ENCODE measurements at places on chromosomes 3 and 15. TPM values are rescaled to one million over a fixed set of nuclear protein-coding genes. Genes with fewer than 3 reads are reported as not detected.

DNA sequence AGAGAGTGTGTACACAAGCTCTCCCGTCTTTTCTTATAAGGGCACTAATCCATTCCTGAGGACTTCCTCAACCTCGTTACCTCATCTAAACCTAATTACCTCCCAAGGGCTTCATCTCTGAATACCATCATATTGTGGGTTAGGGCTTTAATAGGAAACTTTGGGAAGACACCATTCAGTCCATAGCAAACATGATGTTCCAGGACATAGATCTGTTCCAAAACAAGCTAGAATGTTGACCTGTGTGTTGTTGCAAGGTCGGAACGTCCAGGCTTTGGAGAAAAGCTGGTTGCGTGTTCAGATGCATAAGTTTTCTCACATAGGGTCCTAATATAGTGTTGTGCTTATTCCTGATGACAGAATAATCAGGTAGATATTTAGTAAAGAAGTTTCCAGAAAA lies 9.7 kb upstream of the TMEM87A start:
- no peak for DNase-seq

DNA sequence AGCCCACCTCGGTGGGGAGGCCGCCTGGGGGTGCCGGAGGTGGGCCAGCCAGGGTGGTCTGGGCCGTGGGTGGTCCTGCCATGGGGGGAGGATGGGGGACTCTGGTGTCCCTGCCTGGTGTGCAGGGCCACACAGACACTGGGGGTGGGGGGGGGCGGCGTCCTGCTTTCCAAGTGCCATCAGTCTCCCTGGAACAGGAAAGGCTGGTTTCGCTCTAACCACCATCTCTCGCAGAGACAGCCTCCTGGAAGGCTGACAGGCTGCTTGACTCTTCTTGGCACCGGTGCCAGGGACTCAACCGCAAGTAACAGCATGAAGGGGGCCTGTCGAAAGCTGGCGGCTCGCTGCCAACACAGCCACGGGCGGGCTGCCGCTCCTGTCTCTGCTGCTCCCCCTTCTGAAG lies 40.3 kb downstream of the RGMA start:
- no peak for DNase-seq

DNA sequence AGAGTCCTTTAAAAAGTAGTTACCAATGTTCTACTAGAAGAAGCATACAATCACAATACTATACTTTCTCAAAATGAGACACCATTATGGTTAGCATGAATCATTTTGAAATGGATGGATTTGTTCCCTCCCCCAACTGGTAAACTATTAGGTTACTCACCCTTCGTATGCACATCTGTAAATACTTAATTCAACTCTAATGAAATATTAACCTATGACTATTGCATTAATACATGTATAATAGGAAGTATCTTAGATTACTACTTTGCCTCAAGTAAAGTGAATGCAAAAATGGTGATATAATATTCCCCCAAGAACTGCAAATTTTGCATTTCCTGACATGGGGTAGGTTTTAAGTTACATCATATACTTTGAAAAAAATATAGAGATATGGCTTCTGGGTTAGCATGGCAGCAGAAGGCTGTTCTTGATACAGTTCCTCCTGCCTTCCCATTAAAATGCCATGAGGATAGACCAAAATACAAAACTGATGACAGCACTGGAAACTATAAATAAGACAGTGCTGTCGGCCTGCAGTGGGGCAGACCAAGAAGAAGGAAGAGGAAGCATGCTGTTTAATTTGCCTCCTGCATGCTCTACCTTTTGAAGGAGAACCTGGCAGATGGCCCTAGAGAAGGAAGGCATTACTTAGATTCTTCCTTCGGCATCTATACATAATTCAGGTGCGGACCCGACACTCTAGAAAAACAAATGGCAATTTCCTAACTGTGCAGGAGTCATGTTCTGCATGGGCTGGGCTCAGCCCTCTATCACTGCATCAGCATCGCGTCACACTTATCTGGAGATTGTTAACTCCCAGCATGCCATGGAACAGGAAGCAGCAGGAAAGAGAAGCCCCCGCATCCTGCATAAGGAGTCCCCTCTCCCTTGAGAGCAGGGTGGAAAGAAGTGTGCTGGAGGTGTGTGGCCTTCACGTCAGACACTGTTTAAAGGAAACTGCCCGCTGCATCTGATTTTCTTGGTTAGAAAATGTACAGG lies 41.8 kb upstream of the NEO1 start:
- DNase-seq, result no peak

DNA sequence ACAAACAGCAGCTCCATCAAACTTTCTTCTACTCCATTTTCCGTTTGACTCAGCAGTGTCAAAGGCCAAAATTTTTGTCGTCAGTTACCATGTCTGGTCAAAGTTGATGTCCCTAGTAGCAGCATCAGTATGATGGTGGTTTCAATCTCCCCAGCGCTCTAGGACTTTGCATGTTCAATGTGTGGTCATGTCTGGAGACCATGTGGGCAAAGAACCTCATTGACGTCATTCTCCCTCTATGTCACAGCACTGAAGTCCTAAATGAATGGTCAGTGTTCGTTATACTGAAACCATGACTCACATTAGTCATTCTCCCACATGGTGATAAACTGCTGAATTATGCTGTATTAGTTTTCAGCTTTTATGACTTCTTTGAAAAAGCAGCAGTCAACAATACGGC lies 23.2 kb downstream of the SHC4 start:
- no peak for DNase-seq

C3orf85 gene
- total RNA-seq, result not detected

ADGRG7 gene
- not detected for total RNA-seq

SPESP1 gene
- total RNA-seq, result 0.67 TPM

ABI3BP gene
- total RNA-seq, result not detected
